Lower lobe of right lung (tissue), 2 donors: ENCODE measurements at places on chromosomes 16 and 17. TPM values are rescaled to one million over a fixed set of nuclear protein-coding genes. Genes with fewer than 3 reads are reported as not detected.
A peak's percentile ranks its signal among the peaks of the same experiment; 100 is the strongest.

DNA sequence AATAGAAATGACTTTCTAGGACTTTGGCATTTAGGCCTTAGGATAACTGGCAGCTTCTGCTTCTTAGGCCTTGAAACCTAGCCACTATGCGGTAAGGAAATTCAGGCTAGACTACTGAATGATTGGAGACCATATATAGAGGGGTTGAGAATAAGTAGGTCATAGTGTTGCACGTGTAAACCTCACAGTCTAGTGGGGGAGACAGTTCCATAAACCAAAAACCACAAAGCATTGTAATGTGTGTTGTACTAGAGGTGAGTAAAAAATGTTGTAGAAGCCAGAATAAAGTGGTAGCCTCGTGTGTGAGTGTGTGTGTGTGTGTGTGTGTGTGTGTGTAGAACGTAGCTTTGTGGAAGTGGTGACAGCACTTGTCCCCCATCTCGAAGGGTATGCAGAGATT, 188.5 kb downstream of the MAP2K6 start:
- no peak for DNase-seq
- no peaks in the 10 kb centered on the region for H3K27me3 ChIP-seq
- no peak overlapping the region for H3K27ac ChIP-seq
- H3K4me1 ChIP-seq = peaks cover 9% of the 10 kb centered on the region
- H3K4me3 ChIP-seq = no peak overlapping the region
- H3K36me3 ChIP-seq = no peaks in the 10 kb centered on the region

C17orf75 gene
- 11.7 TPM for total RNA-seq

GRCh38 chr17:78154903-78155811, 9.0 kb downstream of the C17orf99 start:
- no peaks in the 10 kb centered on the region for H3K27me3 ChIP-seq
- H3K4me3 ChIP-seq = no peak overlapping the region
- no peak overlapping the region for H3K27ac ChIP-seq
- H3K4me1 ChIP-seq = peaks cover 16% of the 10 kb centered on the region

- H3K27ac ChIP-seq = no peak overlapping the region
- peaks cover 30% of the 10 kb centered on the region for H3K36me3 ChIP-seq
- DNase-seq = peak; percentile 33
- no peaks in the 10 kb centered on the region for H3K27me3 ChIP-seq
Measured at GRCh38 chr16:3587547-3588110, 10.4 kb upstream of the NLRC3 start.

CAVIN1 gene
- total RNA-seq = 269 TPM

DNA sequence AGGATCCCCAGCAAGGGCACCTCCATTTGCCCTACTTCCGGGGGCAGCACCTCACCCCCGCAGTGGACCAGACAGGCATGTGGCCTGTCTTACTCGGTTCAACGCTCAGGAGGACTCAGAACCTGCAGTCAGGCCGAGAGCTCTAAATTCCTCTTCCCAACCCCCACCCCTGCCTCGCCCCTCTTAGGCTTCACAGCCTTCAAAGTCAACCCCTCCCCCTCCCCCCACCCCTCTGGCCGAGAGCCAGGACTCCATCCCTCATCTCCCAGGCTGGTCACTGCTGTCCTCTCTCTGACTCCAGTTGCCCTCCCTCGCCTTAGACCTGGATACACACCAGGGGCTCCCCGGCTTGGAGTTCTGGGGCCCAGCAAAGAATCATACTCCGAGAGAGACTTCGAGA, 8.1 kb upstream of the HS3ST6 start:
- peaks cover 12% of the 10 kb centered on the region for H3K4me1 ChIP-seq
- H3K36me3 ChIP-seq = no peaks in the 10 kb centered on the region
- no peak overlapping the region for H3K4me3 ChIP-seq
- no peak for DNase-seq

GRCh38 chr17:16507918-16508533, 16.0 kb upstream of the LRRC75A start:
- no peak overlapping the region for H3K27ac ChIP-seq
- no peak overlapping the region for H3K4me3 ChIP-seq
- H3K4me1 ChIP-seq = peaks cover 6% of the 10 kb centered on the region

GRCh38 chr17:49012769-49013255, 15.6 kb downstream of the IGF2BP1 start:
- H3K27ac ChIP-seq = no peak overlapping the region
- no peaks in the 10 kb centered on the region for H3K36me3 ChIP-seq
- H3K4me3 ChIP-seq = no peak overlapping the region
- peaks cover 86% of the 10 kb centered on the region for H3K27me3 ChIP-seq

DNA sequence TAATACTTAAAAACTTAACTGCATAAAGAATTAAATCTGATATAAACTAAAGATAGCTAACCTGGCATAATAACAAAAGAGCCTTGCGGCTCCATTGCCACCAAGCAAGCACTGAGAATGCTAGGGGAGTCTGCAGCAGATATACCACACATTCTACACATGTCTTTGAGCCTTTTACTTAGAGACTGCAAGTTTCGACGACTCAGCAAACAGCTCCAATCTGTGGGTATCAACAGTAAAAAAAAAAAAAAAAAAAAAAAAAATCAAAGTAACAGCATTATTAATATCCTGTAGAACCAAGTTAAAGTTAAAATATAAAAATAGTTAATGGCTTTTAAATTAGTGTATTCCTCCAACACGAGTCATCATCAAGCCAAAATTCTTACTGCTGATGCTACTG, 27.8 kb upstream of the INTS2 start:
- no peak overlapping the region for H3K4me3 ChIP-seq
- no peak overlapping the region for H3K27ac ChIP-seq

- no peak for DNase-seq
- H3K27me3 ChIP-seq = peaks cover 70% of the 10 kb centered on the region
- H3K36me3 ChIP-seq = no peaks in the 10 kb centered on the region
- no peak overlapping the region for H3K4me3 ChIP-seq
- no peak overlapping the region for H3K27ac ChIP-seq
- no peaks in the 10 kb centered on the region for H3K4me1 ChIP-seq
Measured at GRCh38 chr17:79482727-79483521, 127.9 kb downstream of the RBFOX3 start.

MPV17L gene
- 1.4 TPM for total RNA-seq

DNA sequence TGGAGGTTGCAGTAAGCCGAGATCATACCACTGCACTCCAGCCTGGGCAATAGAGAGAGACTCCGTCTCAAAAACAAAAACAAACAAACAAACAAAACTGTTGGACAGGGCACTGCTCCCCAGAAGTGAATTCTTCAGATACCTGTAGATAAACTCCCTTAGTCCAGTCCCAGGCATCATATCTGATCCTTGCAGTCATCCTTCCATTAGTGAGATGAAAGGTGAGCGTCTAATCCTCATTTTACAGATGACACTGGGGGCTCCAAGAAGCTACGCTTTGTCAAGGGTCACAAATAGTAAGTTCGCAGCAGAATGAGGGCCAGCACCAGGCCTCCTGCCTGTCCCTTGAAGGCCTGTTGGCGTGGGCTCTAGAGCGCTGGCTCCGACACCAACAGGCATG, 102.0 kb downstream of the OR1D5 start:
- H3K36me3 ChIP-seq = no peaks in the 10 kb centered on the region
- DNase-seq = no peak
- H3K27me3 ChIP-seq = no peaks in the 10 kb centered on the region
- H3K4me1 ChIP-seq = no peaks in the 10 kb centered on the region
- no peak overlapping the region for H3K27ac ChIP-seq
- no peak overlapping the region for H3K4me3 ChIP-seq

DNA sequence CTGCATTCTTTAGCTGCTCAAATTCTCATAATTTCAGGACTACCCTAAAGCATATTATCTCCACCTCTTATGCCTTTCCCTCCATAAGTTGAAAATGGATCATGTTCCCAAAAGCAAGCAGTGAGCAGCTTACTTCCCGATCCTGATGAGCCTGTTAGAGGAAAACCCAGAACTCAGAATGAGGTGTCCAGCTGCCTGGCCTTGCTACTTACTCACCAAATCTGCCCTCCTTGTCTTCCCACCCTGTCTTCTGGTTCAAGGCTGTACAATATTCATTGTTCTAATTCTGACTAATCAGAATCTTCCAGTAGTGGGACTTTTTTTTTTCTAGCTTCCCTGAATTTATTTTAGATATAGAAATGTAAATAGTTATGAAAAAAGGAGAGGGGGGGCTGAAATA, 10.8 kb downstream of the LYRM1 start:
- peaks cover 50% of the 10 kb centered on the region for H3K4me1 ChIP-seq
- H3K27ac ChIP-seq = peak overlapping the region; percentile 75
- H3K36me3 ChIP-seq = peaks cover under 1% of the 10 kb centered on the region
- H3K27me3 ChIP-seq = no peaks in the 10 kb centered on the region

SLC13A5 gene
- not detected for total RNA-seq

- no peak overlapping the region for H3K4me3 ChIP-seq
- H3K27me3 ChIP-seq = no peaks in the 10 kb centered on the region
- no peak for DNase-seq
- no peaks in the 10 kb centered on the region for H3K4me1 ChIP-seq
Measured at GRCh38 chr17:72419866-72420774, 299.3 kb downstream of the SOX9 start.

GRCh38 chr17:39325528-39326240, 75.7 kb downstream of the FBXL20 start:
- H3K27me3 ChIP-seq = no peaks in the 10 kb centered on the region
- no peak for DNase-seq
- no peaks in the 10 kb centered on the region for H3K36me3 ChIP-seq
- H3K4me1 ChIP-seq = peaks cover 5% of the 10 kb centered on the region

- peaks cover 63% of the 10 kb centered on the region for H3K4me1 ChIP-seq
- H3K4me3 ChIP-seq = peak overlapping the region; percentile 85
- peak; percentile 95 for DNase-seq
- peak overlapping the region; percentile 96 for H3K27ac ChIP-seq
Measured at GRCh38 chr17:28726627-28727491, 826 bp upstream of the TLCD1 start.

DNA sequence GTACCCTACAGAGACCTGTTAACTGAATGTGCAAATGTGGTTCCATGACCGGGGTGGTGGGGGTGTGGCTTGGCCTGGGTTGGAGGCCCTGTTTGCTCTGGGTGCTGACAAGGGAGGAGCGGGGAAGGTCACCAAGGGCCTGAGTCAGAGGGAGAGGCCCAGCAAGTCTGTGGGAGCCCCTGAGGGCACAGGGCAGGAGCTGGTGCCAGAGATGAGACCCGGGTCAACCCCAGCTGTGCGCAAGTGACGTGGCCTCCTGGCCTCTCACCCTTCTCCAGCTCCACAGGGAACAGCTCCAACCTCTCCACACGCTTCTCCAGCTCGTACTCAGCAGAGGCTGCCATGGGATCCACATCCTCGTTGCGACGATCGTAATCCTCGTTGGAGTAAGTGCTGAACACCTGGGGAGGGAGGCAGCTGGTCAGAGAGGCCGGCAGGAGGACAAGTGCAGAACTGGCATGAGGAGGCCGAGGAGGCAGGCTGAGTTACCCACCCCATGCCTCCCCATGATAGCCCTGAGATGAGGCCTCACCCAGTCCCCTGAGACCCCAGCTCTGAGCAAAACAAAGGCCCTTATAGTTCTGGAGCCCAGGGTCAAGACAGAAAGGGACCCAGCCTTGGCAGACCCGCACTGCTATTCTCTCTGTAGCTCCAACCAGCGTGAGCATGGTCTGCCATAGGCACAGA, 5.5 kb downstream of the PPP1R9B start:
- H3K36me3 ChIP-seq = peaks cover 68% of the 10 kb centered on the region
- H3K4me3 ChIP-seq = no peak overlapping the region
- H3K27ac ChIP-seq = no peak overlapping the region
- peaks cover 65% of the 10 kb centered on the region for H3K4me1 ChIP-seq
- no peak for DNase-seq
- no peaks in the 10 kb centered on the region for H3K27me3 ChIP-seq

DNA sequence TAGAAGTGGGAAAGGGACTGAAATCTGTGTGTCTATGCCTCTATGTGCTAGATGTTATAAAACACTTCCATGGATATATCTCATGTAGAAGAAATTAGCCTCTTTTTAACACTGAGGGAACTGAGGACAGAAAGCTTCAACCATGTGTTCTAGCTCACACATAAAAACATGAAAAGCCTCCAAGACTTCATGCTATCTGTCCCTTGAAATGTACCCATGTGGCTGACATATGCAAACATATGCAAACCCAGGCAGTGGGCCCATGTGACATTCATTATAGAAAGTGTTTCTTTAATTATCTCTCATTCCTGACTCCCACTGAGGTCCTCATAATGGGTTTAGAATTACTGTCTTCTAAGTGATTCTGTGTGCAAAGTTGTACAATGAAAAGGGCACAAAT, 134.7 kb upstream of the MAF start:
- DNase-seq = no peak
- H3K4me3 ChIP-seq = no peak overlapping the region
- H3K27ac ChIP-seq = no peak overlapping the region
- no peaks in the 10 kb centered on the region for H3K4me1 ChIP-seq

C16orf46 gene
- total RNA-seq = not detected

MYO1C gene
- total RNA-seq = 213 TPM

DNA sequence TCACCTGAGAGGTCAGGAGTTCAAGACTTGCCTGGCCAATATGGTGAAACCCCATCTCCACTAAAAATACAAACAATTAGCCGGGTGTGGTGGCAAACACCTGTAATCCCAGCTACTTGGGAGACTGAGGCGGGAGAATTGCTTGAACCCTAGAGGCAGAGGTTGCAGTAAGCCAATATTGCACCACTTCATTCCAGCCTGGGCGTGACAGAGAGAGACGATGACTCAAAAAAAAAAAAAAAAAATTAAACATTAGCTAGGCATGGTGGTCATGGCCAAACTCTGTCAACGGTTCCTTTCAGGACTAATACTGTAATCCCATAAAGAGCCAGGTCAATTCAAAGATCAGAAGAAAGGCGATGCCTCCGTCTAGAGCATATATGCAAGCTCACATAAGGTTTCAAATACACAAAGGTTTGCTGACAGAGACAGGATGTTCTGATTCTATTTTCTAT, 2.4 kb downstream of the RNF157 start:
- H3K4me3 ChIP-seq = no peak overlapping the region
- no peak overlapping the region for H3K27ac ChIP-seq
- peaks cover 15% of the 10 kb centered on the region for H3K27me3 ChIP-seq
- no peaks in the 10 kb centered on the region for H3K36me3 ChIP-seq
- no peak for DNase-seq

- no peak overlapping the region for H3K27ac ChIP-seq
- H3K4me3 ChIP-seq = no peak overlapping the region
- H3K36me3 ChIP-seq = no peaks in the 10 kb centered on the region
- H3K27me3 ChIP-seq = no peaks in the 10 kb centered on the region
- no peaks in the 10 kb centered on the region for H3K4me1 ChIP-seq
Measured at GRCh38 chr16:35552763-35553162, 2093.4 kb downstream of the TP53TG3F start.

CDR2L gene
- 12.6 TPM for total RNA-seq

MAF gene
- total RNA-seq = 60.0 TPM

GRCh38 chr17:5583426-5584382, 605 bp downstream of the NLRP1 start:
- H3K4me3 ChIP-seq = peak overlapping the region; percentile 65
- peak overlapping the region; percentile 90 for H3K27ac ChIP-seq
- peak; percentile 54 for DNase-seq
- H3K27me3 ChIP-seq = no peaks in the 10 kb centered on the region
- peaks cover 26% of the 10 kb centered on the region for H3K36me3 ChIP-seq

GRCh38 chr16:311725-312124, 28.8 kb downstream of the PDIA2 start:
- H3K27ac ChIP-seq = no peak overlapping the region
- H3K4me1 ChIP-seq = no peaks in the 10 kb centered on the region
- no peak for DNase-seq
- peaks cover 69% of the 10 kb centered on the region for H3K36me3 ChIP-seq
- no peaks in the 10 kb centered on the region for H3K27me3 ChIP-seq
- no peak overlapping the region for H3K4me3 ChIP-seq
